ENCODE measurements at places on chromosomes 5 and 9.

- no peak for DNase-seq
Measured at GRCh38 chr5:65101632-65102100, 332.9 kb downstream of the CWC27 start.

- no peak for DNase-seq
Measured at GRCh38 chr5:124467745-124468144, 278.7 kb downstream of the ZNF608 start.

DNA sequence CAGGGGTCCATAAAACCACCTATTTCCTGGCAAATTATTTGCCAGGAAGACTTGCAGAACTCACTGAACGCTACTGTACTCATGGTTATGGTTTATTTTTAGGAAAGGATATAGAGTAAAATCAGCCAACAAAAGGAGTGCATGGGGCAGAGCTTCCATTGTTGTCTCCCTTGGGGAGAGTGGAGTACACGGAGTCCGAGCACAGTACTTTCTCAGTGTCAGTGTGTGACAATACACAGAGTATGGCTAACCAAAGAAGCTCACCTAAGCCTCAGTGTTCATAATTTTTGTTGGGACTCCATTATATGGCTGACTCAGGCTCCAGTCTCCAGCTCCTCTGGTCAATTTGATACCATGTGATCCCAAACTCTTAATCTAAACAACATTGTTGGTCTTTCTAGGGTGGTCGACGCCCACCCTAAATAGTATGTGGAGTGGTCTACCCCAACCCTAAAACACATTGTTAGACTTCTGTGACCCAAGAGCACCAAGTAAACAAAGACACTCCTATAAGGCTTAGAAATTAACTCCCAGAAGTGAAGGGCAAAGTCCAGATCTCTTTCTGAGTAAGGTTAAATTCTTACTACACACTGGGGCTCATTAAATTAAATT lies 74.9 kb downstream of the SLC44A1 start:
- peak; percentile 67 for DNase-seq

DNA sequence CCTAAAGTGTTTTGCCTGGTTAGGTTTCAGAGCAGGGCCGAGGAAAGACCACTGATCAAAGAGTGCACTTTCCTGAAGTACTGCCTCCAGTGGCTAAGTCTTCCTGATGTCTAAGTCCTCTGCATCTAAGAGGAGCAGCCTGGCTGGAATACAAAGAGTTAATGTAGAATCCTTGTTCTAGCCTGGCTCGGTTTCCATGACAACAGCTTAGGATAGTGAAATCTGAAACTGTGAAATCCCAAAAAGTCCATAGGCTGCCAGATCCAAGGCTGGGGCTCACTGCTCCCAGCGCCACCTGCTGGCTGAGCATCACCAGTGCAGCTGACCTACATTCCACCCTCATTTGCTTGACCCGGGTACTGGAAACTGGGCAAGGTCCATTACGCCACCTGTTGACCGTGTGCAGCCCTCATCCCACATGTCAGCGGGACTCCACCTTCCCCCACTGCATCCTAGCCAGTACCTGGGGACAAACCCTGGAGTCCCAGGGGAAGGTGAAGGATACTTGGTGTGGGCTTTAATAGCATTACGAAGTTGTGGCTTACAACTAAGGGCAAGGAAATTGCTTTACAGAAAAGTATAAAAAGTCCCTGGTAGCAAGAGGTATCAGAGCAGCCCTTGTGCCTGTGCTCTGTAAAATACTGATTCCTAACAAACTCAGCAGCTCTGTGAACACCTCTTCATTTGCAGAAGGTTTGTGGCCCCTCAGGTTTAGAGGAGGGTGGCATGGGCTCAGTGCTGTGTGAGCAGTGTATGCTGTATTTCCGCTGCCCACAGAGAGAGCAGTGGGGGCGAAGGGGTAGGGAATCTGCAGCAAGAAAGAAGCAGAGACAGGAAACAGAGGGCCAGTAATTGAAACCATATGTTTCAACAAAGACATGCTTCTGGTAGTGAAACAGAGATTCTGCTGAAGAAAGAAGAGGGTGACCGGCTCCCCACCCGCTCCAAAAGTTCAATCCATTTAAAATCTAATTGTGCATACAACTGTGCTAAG lies 36.0 kb downstream of the PCDHGC5 start:
- DNase-seq = peak; percentile 94

DNA sequence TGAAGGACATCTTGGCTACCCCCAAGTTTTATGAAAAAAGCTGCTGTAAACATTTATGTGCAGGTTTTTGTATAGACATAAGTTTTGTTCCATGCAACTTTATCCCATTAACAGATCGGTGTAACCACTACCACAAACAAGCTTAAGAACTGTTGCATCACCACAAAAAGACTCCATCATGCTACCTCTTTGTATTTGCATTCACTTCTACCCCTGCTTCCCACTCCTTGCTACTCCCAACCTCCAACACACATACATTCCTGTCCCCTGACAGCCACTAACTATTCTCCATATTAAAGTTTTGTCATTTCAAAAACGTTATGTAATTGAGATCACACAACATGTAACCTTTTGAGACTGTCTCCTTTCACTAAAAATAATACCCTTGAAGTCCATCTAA lies 57.8 kb upstream of the LHFPL2 start:
- DNase-seq = no peak

GRCh38 chr5:59099270-59099994 lies 516.6 kb downstream of the RAB3C start:
- peak; percentile 22 for DNase-seq

- DNase-seq = peak; percentile 2
Measured at GRCh38 chr9:75451505-75451904, 363.2 kb downstream of the OSTF1 start.
